ENCODE measurements at places on chromosomes 12 and 14.

- no peak for DNase-seq
These were observed 133.7 kb upstream of the RTL1 start for GRCh38 chr14:101037021-101037817.

DNA sequence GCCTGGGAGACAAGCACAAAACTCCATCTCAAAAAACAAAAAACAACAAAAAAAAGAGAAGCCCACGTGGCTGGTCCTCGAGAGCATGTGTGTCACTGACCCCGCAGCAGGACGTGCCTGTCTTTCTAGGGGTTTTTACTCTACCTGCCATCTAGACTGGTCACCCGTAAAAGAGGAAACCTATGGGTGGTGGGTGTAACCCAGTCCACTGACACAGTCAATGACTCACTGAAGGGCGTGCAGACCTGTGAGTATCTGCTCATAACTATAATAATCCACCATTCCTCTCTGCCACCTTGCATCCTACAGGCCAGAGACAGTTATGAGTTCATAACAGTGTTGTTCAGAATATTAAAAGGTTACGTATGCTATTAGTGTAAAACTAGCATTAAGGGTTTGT, 4.6 kb downstream of the GOLGA3 start:
- no peak for DNase-seq

DNA sequence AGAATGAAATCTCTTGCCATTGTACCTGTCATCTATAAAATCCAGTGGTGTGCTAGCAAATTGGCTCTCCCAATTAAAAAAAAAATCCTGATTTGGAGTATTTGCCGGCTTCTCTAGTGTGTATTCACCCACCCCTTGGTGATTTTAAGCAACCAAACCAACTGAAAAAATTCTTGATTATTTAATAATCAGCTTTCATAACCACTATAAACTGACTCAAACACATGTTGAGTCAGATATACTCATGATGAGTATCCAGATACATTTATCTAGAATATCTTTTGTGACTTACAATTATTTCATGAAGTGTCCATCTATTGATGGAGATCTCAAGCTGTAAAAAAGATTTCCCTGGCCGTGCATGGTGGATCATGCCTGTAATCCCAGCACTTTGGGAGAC, 205.4 kb downstream of the RASSF9 start:
- DNase-seq = no peak

GRCh38 chr12:49501895-49502294, 36.9 kb upstream of the KCNH3 start:
- no peak for DNase-seq

- DNase-seq = no peak
These were observed 12.7 kb downstream of the SCYL2 start for GRCh38 chr12:100279607-100280244.

GRCh38 chr12:74401966-74402365, 135.7 kb upstream of the ATXN7L3B start:
- no peak for DNase-seq

GRCh38 chr12:26274441-26275312, 79.3 kb downstream of the SSPN start:
- DNase-seq = no peak

- peak; percentile 76 for DNase-seq
These were observed 1.2 kb upstream of the CPNE8 start for GRCh38 chr12:38906482-38907200.

- DNase-seq = no peak
These were observed 12.3 kb upstream of the DACT1 start for GRCh38 chr14:58625438-58625837.

- DNase-seq = no peak
These were observed 140.0 kb downstream of the DAD1 start for GRCh38 chr14:22448905-22449599.

DNA sequence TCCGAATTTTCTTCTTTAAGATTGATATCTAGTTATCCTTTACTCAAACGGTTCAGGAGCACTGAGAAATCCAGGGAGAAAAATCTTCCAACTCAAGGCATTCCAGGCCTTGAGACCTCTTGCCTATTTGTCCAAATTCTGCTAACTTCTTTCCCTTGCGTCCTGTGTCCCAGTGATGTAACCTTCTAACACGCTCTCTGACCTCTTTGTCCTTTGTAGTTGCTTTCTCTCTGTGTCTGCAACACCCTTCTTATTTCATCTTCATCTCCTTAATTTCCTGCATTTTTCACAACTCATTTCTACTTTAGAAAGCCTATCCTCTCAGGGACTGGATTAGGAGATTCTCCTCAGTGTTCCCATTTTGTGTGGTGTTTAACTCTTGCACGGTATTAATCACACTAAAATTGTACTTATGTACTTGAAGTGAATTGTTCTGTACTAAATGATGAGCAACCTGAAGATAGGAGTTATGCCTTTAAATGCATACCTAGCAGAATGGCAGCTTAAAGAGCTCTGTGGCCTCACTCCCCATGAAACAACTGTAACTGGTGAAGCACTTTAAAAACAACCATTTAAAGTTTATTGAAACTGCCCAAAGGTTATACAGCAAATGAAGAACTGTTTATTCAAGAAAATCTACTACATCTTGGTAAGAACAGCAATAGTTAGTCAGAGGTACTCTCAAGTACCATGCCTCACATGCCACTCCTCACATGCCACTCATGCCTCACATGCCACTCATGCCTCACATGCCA, 7.4 kb upstream of the SNAPC1 start:
- DNase-seq = no peak

DNA sequence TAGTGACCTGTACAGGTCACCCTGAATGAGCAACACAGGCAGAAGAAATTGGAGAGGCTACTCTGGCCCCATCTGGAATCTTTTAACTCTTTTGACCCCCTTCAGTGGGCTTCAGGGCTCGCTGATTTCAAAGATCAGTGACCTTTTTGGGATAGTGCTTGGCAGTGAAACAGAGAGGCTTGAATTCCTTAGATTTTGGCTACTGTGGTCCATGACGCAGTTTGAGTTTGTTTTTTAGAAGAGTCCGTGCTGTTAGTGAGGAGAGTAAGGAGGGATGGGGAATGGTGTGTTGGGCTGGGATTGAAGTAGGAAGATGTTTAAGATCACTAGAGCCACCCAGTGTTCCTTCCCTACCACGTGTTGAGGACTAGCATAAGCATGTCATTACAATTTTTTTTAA, 16.5 kb downstream of the TMEM30B start:
- DNase-seq = no peak

- no peak for DNase-seq
These were observed 787 bp downstream of the ACAD10 start for GRCh38 chr12:111686574-111687105.
